ENCODE measurements at places on chromosomes 1 and 21. TPM values are rescaled to one million over a fixed set of nuclear protein-coding genes. Genes with fewer than 3 reads are reported as not detected.

GRCh38 chr1:101312147-101312546 lies 75.3 kb downstream of the S1PR1 start:
- peaks cover 5% of the 10 kb centered on the region for H3K27me3 ChIP-seq
- H3K4me1 ChIP-seq = peaks cover 16% of the 10 kb centered on the region
- no peak overlapping the region for H3K4me3 ChIP-seq
- DNase-seq = no peak
- H3K36me3 ChIP-seq = no peaks in the 10 kb centered on the region

GRCh38 chr21:33619726-33620125 lies 21.8 kb downstream of the CRYZL1 start:
- H3K4me1 ChIP-seq = no peaks in the 10 kb centered on the region
- no peak for DNase-seq
- H3K4me3 ChIP-seq = no peak overlapping the region
- H3K27me3 ChIP-seq = no peaks in the 10 kb centered on the region
- H3K27ac ChIP-seq = no peak overlapping the region

DNA sequence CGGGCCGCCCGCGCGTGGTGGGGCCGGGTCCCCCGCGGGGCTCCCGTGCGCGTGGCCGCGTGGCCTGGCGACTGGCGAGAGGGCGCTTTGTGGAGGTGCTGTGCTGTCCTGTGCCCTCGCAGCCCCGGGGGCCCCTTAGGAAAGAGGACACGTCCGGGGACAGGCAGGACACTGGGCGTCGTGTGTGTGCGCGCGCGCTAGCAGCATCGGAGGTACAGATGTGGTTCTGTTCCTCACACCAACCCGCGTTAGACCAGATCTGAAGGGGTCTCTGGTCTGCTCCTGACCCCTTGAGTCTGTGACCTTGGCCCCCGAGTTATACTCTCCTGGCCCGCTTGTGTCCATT lies 489 bp downstream of the ACTN2 start:
- H3K4me3 ChIP-seq = peak overlapping the region; percentile 51
- peak; percentile 61 for DNase-seq
- peaks cover 29% of the 10 kb centered on the region for H3K27me3 ChIP-seq
- no peak overlapping the region for H3K27ac ChIP-seq
- no peaks in the 10 kb centered on the region for H3K36me3 ChIP-seq

DNA sequence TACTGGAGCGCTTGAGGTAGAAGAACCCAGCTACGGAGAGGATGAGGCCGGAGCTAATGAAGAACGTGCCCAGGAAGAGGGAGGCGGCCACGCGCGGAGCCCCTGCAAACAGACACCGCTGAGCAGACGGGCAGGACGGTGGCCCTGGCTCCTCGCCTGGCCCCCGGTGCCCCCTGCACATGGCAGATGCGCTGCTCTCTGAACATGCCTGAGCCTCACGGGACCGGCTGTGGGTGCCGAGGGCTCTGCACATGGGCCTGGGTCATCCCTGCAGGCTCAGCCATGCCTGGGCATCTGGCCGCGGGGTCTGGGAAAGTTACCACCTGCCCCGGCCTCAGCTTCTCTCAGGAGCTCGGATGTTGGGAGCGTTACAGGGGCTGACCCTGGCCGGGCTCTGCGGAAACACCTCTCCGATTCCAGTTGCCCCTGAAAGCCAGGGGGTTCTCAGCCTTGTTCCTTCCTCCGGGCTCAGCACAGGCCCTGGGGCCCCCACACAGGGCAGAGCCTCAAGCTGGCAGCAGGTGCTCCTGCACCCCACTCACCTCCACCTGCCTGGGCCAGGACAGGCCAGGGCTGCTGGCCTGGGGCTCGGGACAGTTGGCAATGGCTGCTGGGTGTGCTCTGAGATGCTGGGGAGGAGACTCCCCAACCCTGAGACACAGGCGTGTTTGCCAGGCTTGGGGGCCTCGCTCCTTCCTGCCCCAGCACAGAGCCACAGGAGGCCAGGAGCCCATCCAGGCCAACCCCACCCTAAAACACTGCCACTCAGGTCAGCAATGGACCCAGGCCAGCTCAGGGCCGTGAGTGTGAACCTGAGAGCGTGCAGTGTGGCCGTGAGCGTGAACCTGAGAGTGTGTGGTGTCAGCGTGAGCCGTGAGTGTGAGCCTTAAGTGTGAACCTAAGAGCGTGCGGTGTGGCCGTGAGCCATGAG lies 12.1 kb upstream of the RNF223 start:
- no peak overlapping the region for H3K4me3 ChIP-seq
- no peaks in the 10 kb centered on the region for H3K27me3 ChIP-seq
- H3K4me1 ChIP-seq = no peaks in the 10 kb centered on the region
- H3K36me3 ChIP-seq = no peaks in the 10 kb centered on the region
- DNase-seq = peak; percentile 61

GRCh38 chr1:64082459-64082858 lies 121.0 kb upstream of the UBE2U start:
- H3K27ac ChIP-seq = no peak overlapping the region
- H3K36me3 ChIP-seq = no peaks in the 10 kb centered on the region
- DNase-seq = no peak
- no peaks in the 10 kb centered on the region for H3K4me1 ChIP-seq
- H3K4me3 ChIP-seq = no peak overlapping the region

DNA sequence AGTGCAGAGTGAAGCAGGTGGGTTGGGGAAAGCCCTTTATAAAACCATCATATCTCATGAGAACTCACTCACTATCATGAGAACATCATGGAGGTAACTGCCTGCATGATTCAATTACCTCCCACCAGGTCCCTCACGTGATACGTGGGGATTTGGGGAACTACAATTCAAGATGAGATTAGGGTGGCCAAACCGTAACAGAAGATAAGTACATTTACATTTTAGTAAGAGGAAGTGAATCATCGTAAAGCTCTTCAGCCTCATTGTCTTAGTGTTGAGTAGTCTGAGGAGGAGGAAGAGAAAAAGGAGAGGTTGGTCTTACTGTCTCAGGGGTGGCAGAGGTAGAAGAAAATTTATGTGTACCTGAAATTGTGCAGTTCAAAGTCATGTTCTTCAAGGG lies 1053.4 kb upstream of the ADGRL4 start:
- H3K4me1 ChIP-seq = no peaks in the 10 kb centered on the region
- no peak for DNase-seq

DNA sequence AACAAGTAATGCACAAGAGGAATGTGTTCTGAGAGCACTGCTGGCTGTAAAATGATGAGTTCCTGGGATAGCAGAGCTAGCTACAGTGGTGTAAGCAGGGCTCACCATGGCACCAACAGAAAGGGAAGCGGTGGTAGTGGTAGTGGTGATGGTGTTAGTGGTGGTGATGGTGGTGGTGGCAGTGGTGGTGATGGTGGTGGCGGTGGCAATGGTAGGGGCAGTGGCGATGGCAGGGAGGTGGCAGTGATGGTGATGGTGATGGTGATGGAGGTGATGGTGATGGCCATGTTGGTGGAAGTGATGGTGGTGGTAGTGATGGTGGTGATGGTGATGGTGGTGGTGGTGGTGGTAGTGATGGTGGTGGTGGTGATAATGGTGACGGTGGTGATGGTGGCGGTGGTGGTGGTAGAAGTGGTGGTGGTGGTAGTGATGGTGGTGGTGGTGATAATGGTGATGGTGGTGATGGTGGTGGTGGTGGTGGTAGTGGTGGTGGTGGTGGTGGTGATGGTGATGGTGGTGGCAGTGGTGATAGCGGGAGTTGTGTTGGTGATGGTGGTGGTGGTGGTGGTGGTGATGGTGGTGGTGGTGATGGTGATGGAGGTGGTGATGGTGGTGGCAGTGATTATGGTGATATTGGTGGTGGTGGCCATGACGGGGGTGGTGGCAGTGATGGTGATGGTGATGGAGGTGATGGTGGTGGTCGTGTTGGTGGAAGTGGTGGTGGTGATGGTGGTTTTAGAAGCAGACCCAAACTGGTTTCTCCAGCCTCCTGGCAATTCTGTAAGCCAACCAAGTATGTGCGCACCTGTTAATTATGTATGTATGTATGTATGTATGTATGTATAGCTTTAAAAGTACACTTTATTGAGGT lies 254.1 kb downstream of the TRABD2B start:
- H3K4me1 ChIP-seq = no peaks in the 10 kb centered on the region
- no peak for DNase-seq
- no peaks in the 10 kb centered on the region for H3K36me3 ChIP-seq
- H3K27me3 ChIP-seq = no peaks in the 10 kb centered on the region
- no peak overlapping the region for H3K4me3 ChIP-seq
- no peak overlapping the region for H3K27ac ChIP-seq

The ZMYND12 gene
- total RNA-seq = 1.9 TPM

The CA14 gene
- 0.55 TPM for total RNA-seq
